ENCODE measurements at places on chromosomes 1 and 21.

DNA sequence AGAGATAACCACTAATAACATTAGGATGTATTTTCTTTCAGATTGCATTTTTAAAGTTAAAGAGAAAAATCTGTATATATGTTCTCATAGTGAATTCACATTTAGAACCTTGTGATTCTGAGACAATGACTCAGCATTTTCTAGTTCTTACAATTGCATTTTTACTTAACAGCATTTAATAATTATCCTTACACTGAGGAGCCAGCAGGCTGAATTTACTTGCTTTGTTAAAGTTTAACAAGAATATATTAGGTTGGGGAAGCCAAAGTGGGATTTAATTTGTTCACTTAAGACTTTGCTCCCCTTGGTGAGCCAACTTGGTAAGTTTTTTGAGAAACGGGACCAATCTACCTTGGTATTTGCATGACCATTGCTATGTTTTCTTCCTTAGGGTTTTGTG is 4.5 kb downstream of the PATJ start:
- no peak for DNase-seq

DNA sequence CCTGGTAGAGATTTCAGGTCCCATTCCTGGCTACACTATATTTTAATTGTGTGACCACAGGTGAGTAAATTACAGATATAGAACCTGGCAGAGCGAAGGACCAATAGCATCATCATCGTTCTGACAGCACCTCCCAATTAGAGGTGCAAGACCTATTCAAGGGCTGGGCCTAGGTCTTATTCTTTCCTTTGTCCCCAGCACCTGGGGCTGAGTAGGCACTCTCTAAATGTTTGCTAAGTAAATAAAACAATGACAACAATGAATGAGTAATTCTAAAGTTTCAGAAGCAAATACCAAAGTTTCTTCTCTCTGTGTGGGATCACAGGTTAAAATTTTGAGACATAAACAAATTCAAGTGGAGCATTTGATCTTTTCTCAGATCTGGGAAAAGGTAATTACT is 32.7 kb downstream of the BEND5 start:
- DNase-seq = no peak

DNA sequence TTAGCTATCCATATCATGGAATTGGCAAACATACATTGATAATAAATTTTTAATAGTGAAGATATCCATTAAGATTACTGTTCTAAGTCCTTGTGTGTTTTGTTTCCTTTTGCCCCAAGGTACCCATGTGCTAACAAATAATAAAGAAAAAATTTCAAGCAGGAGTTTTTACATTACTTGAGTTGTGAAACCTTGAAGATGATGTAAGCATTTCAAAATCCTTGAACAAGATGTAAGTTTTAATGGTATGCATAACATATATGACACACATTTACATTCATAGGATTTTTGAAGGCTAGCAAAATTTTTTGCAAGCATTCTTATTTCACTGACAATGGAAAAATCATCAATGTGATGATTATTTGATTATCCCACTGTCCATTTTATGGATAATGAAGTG is 10.9 kb upstream of the ELAVL4 start:
- no peak for DNase-seq

DNA sequence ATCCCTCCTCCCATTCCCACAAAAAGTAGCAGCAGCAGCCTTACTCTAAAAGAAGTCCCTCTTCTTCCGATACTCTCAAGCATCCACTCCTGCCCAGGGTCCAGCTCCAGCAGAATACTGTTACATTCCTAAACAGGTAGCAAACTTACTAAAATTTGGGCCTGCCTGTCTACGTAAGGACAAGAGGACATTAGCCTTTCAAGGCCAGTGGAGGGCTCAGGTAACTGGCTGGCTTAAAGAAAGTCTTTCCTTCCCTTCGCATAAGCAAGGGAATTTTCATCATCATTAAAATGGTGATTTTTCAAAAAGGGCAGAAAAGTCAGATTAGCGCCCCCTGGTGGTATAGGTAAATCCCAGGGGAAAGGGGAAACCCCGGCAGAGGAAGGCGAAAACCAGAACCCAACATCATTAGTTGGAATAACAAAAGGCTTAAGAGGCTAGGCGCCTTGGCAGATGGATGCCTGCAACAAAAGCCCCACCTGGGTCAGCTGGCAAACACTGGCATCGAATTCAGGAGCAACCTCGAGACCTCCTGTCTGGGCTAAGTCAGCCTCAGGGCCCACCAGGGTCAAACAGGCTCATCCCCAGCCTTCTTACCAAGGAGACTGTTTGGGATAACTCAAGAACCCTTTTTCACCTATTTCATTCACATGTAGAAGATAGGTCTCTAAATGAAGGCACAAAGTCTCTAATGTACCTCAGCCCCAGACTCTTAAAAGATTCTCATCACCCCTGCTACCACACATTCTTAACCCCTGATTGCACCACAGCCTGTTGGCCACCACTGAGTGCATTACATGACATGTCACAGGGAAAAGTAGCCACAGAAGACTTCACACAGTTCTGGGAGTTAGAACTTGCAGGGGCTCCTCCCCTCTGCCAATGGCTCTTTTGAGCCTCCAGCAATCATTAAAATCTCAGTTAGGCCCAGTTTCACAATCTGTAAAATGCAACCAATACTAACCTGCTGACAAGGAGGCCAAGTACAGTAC is 36.7 kb downstream of the ERI3 start:
- peak; percentile 62 for DNase-seq

DNA sequence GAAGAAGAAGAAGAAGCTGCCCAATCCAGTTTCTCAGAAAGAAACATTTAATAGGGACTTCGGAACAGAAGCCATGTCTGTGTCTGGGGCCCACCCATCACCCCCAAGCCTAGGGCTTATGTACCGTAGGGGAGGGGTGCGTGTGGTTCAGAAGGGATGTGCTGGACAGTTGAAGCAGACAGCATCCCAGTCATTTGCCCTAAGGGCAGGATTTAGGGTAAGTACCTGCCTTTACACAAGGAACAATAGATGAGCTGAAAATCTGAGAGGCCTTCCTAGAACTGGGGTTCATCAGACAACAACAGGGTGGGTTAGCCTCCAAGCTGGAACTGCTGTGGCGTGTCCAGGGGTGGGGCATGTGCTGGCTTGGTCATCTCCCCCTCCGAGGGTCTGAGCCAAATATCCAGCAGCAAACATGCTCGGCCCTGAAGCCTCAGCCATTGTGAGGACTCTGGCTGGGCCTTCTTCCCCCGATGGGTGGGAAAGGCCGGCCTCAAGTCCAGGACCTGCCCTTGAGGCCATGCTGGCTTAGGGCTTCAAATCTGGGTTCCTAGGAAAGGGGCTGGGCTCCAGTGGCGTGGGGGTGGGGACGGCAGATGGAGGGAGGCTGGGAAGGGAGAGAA is 12.1 kb downstream of the CSTB start:
- no peak for DNase-seq

- DNase-seq = no peak
These were observed 10.8 kb upstream of the CFHR1 start for GRCh38 chr1:196808529-196809235.

DNA sequence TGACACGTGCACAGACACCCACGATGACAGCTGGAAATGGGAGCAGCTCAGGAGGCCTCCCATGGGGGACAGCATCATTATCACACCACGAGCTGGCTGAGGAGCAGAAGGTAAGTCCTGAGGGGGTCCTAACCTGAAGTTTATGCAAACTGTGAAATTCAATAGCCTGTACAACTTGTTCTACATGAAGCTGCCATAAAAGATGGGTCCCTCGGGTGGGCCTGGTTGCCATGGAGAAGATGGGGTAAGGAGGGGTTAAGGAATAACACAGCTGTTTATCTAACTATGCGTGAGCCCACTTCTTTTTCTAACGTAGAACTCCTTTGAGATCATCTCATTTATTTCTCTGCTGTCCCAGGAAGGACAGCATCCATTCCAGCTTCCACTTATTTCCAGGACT is 163.4 kb upstream of the CD34 start:
- DNase-seq = no peak

Measured in activated CD8-positive, alpha-beta memory T cell treated with anti-CD3 and anti-CD28 coated beads, Interleukin-2, amount 50 U/mL, for 48 hours (primary cell).